Stimulated activated CD8-positive, alpha-beta memory T cell treated with anti-CD3 and anti-CD28 coated beads, Interleukin-7, amount 100 ng/mL, for 1 hour (primary cell): ENCODE measurements at places on chromosomes 2 and 18.

DNA sequence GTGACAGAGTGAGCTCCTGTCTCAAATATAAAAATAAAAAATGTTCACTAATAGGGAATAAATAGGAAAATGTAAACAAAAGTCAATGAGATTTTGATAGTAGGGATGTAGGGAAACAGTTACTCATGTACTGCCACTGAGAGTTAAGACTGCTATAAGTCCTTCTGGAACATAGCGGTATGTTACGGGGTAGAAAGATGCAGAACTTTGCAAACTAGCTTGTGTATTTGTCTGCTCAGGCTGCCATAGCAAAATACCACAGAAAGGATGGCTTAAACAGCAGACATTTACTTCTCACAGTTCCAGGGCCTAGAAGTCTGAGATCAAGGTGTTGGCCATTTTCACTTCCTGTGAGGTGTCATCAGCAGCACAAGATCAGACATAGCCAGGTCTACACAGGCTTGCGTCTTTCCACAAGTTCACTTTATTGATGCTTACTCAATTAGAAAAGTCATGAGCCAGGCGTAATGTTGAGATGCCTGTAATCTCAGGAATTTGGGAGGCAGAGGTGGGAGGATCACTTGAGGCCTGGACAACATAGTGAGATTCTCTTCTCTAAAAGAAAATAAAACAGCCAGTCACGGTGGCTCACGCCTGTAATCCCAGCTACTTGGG, 8.8 kb downstream of the TXNDC2 start:
- DNase-seq = no peak

DNA sequence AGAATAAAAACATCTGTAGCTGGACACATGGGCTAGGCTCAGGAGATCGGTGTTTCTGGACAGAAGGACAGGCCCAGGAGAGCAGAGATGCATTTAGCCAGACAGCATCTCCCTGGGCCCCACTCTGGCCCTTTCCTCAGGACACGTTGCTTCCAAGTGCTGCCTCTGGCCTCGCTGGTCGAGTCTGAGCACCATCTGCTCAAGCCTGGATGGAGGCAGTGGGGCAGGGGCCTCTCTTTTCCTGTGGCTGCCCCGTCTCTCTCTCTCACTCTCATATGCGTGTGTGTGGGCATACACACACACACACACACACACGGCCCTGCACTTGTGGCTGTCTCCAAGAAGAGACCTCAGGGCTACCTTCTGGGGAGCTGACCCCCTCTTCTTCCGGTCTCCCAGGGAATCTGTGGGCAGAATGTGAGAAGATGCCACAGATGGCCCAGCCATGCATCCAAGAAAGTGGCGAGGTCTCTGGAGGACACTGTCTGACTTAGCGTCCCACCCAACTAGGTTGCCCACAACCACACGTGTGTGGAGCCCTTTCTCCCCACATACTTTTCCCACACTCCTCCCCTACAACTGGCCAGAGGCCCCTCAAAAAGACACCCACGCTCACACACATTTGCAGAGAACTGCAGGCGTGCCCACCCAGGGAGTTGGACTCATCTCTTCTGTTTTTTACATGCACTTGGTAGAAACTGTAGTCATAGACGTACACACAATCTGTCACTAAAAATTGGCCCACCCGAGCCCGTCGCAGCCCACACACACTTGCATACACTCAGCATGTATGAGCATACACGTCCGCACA, 19.9 kb downstream of the CELF4 start:
- no peak for DNase-seq

- no peak for DNase-seq
These were observed 471.7 kb downstream of the THSD7B start for GRCh38 chr2:137237055-137237454.

- no peak for DNase-seq
These were observed 19.1 kb upstream of the IL18R1 start for GRCh38 chr2:102336502-102336945.

DNA sequence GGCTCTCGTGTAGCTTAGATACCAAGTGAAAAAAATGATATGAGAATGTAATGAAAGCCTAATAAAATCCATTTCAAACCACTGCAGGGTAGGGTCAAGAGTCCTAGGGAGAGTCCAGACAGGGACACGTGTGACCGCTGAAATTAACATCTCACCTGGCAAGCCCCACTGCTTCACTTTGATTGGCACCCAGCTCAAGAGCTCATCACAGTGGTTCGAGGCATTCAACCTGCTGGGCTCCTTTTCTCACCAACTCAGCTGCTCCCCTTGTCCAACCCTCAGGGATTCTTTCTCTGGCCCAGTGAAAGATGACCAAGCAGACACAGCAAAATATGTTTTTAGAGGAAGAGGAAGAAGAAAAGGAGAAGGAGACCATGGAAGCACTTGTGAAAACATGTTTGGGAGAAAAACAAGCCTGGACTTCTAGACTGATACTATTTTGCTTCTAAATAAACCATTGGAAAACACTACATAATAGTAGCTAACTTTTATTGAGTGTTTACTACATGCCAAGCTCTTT, 49.2 kb upstream of the CREB1 start:
- no peak for DNase-seq

DNA sequence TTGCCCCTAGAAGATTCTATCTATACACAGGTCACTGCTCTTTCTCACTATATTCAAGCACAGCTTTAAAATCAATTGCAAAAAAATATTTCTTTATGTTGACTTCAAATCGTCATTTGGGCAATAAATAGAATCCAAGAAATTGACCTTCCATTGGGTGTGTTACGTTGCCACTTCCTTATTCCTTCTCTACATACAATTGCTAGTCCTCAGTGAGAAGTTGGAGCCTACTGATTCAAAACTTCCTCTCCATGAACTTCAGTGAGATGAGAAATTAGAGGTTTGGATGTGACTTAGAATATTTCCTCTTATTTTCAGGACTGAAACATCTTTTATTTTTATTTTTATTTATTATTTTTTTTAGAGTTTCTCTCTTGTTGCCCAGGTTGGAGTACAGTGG, 40.3 kb downstream of the PMAIP1 start:
- DNase-seq = no peak
